ENCODE measurements at places on chromosomes 12 and 14.

DNA sequence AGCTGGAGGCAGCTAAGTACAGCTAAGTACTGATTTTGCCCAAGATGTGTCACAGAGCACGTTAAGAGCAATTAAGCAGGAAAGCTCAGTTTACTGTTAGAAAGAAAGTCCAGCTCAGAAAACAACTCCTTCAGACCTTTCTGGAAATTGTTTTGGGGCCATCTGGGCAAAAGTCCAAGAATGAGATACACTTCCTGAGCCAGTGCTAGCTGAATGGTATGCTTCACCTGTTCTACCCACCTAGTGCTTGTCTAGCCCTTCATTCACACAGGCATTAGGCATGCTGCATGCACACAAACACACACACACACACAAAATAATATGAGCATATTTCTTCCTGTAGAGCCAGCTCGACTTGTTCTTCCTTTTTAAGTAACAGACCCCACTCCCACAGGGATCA lies 6.6 kb upstream of the IKZF4 start:
- DNase-seq: no peak

DNA sequence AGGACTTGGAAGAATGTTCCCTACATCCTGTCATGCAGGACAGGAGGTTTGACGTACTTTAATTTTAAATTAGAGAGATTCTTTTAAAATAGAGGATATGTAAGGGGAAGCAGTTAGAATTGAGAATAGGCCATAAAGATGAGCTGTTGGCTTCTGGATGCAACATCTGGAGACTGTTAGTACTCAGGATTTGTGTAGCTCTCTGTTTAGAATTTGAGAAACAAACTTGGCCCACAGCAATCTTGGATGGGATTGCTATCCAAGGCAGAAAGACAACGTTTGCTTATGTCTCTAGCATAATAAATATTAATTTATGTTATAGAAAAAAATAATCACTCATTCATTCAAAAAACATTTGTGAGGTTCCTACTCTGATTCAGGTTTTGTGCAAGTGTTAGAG lies 398.4 kb upstream of the NOVA1 start:
- DNase-seq: no peak

- no peak for DNase-seq
Measured at GRCh38 chr12:57089271-57090245, 644 bp downstream of the NAB2 start.

GRCh38 chr12:49808686-49809380 lies 19.4 kb downstream of the NCKAP5L start:
- no peak for DNase-seq

DNA sequence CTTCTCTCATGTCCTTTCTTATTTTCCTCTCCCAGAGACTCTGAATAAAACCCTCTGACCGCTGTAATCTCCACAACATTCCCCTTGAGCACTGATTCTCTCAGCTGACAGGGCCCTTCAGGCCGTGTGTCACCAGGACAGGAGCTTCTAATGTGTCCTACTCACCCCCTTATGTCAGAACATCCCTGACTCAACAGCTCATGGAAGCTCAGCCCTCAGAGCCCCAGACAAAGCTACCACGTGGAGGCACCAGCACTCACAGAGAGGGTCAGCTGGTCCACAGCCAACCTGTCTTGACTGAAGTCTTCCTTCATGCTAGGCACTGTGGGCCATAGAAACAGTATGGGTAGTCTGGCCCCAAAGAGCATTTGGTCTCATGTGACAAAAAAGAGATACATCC lies 49.8 kb downstream of the SMUG1 start:
- DNase-seq: no peak

DNA sequence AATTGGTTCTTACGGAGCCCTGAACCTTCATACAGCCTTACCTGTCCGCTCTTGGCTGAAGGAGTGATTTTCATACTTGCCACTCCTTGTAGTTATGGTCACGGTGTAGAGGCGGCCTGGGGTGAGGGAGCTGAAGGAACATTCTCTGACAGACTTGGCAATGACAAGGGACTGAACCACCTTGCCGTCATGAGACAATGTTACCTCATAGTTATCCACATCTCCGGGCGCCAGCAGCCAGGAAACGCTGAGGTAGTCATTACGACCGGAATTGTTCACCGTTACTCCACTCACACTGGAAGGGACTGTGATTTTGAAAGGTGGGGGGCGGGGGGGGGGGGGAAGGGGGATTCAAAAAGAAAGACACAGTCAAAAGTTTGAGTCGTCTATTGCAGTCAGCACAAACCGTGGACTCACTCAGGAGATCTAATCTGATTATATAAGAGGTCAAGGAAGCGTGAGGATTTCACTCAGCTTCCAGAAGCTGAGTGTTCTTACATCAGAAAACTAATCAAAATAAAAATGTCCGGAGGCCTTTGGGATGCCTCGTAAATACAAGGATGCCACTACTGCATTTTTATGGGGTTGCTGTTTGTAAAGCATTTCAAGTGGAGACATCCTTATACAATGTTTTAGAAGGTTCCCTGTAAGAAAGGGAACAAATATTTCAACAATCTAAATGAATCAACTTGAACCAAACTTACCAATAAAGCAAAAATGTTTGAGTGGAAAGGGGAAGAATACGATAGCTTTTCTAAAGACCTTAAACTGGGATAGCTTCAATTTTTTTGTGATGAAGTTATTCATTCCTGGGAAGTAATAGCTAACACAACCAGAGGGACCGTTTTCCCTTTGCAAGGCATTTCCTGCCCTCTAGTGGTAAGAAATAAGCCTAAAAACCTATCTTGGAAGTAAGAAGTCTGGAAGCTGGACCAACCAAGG lies 60.6 kb downstream of the PTPRB start:
- DNase-seq: peak; percentile 45

- no peak for DNase-seq
Measured at GRCh38 chr12:26686408-26686807, 146.6 kb downstream of the ITPR2 start.

DNA sequence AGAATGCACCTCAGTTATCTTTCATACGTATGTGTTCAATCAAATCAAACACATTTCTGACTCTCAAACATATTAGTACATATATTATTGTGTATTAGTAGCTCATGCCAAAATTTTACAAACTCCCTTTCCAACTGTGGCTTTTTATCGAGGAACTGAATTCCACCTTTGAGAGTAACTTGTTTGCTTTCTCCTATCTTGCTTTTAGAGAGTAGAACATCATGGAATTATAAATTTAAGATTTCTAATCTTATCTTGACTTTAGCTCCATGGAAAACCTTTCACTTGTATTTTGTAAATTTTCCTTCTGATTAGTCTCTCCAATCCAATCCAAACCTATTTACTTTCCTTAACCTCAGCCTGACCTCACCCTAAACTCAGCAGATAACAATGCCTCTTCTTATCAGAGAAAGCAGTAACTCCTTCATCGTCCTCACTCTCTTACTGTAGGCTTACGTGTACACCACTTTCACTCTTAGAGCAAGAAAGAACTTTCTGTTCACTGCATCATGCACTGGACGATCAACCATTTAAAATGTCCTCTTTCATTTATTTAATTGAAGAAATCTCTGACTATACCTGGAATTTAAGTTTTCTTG lies 164.5 kb downstream of the TMTC3 start:
- no peak for DNase-seq

DNA sequence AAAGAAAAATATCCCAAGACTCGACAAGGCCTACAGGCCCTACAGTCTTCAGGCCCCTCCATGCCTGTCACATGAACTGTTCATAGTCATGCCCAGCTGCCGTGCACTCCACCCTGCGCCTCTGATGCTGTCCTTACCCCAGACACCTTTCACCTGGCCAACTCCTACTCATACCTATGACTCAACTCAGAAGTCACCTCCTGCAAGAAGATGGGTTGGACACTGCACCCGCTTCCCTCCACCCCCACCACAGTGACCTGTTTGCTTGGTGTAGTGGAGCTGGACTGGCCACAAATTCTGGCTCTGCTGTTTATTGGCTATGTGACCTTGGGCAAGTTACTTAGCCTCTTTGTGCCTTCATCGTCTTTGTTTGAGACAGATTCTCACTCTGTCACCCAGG lies 56.2 kb downstream of the PHETA1 start:
- no peak for DNase-seq

- DNase-seq: no peak
Measured at GRCh38 chr12:111788178-111788654, 21.5 kb downstream of the ALDH2 start.

- no peak for DNase-seq
Measured at GRCh38 chr12:69151254-69151764, 88.1 kb upstream of the CPSF6 start.

GRCh38 chr14:31166271-31166561 lies 41.4 kb downstream of the HECTD1 start:
- DNase-seq: no peak

GRCh38 chr12:130480887-130481286 lies 143.2 kb downstream of the PIWIL1 start:
- DNase-seq: no peak

All from NCI-H1048 (cell line).